ENCODE measurements at places on chromosomes 11 and 22. TPM values are rescaled to one million over a fixed set of nuclear protein-coding genes. Genes with fewer than 3 reads are reported as not detected.

Gene NXPE1
- total RNA-seq: 1.3 TPM

DNA sequence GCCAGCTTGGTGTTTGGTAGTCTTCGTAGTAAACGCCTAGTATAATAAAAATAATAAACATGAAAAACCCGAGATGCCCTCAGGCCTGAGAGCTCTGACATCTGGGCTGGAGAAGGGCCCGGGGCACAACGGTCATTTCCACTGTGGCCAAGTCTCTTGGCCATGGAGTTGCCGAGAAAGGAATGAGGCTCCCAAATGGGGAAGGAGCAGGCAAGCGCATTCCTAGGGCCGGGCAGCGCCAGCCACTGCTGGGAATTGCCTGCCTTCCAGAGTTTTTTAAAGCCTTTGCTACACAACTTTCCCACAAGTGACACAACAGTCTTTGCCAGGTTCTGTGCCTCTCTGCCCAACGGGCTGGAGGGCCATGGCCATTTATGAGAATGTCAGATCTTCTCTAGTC lies 103.4 kb downstream of the NAV2 start:
- DNase-seq: peak; percentile 77

DNA sequence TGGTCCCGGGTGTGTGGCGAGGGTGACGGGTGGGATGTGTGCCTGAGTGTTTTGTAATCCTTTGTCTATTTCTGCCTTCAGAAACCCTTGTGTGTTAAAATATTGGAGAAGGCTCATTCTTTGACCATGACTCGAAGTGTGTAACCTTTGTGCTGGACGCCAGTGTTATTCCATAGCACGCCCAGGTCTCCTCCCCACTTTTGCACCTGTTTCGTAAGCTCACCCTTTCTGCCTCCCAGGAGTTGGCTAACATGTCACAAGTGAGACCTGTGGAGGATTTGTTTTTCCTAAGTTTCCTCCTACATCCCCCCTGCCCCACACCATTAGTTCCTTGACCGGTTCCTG lies 382 bp downstream of the C11orf54 start:
- peak; percentile 57 for DNase-seq

DNA sequence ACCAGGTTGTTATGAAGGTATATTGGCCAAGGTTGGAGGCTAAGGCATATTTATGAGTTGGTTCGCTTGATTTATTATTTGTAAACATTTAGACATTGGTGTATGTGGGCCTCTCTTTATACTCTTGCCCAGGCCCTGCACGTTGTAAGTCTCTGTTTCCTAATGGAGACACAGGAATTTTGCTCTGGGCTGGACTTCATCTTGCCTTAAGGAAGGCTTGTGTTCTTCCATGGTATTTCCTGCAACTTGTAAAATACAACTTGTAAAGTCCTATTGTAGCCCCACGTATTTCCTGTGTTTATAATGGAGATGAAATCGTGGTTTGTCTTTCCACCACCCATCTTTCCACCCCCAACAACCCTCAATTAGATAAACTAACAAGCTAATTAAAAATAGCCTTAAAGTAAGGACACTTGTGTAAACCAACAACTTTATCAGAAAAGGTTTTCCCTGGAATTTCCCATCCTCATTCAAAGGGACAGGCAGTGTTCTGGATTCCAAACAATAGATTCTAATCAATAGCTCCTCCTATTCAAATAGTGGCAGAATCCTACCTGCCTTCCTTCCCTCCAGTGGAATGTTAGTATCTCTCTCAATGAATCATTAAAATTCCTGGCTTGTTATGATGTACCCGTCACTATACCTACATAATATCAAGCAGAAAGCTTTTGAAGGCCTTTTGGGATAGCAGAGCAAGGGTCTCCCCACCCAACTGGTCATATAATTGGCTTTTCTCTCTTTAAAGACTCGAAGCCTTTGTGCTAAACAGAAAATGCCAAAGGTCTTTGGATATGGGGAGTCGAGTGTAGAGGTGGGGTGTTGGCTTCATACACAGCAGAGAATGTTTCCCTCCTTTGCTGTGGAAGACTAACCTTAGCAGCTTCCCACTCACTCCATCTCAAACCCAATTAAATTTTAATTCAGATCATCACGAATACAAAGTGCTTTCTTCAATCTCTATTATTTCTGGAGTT lies 77.1 kb downstream of the UBASH3B start:
- DNase-seq: no peak
